ENCODE measurements at places on chromosomes 5 and 9.

DNA sequence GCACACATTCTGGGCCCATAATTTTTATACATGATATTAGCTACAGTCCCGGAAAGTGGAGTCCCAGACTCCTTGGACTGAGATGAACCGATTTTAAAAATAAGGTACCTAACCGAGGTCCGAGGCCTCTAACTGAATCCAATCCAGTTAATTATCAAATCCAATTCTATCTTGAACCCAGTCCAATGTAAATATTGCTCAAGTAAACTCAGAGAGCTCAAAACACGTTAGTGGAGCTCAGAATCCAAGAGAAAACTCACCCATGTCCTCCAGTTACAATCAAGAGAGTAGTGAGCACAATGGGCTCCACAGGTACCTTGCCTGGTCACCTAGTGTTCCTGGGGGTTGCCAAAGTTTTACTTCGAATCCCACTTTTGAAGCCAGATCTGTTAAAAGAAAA, 37.9 kb upstream of the DIRAS2 start:
- no peak for DNase-seq

DNA sequence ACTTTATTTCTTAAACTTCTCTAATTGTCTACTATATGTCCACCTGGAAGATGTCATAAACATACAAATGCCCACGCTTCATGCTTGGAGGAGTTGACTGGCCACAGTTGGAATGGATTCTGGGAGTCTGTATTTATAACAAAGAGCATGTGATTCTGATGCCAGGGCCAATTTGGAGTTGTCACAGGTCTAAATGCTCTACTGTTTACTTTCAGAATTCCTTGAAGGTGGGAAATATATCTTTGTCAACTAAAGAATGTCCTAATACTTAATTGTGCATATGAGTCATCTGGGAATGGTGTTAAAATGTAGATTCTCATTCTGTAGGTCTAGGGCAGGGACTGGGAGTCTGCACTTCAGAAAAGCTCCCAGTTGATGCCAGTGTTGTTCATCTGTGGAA, 196.1 kb downstream of the ANXA1 start:
- DNase-seq = no peak

- no peak for DNase-seq
Observed at GRCh38 chr5:40601198-40601868, 78.4 kb upstream of the PTGER4 start.

- no peak for DNase-seq
Observed at GRCh38 chr5:134245101-134245604, 19.3 kb upstream of the PPP2CA start.

GRCh38 chr9:2874001-2874750, 30.3 kb upstream of the PUM3 start:
- no peak for DNase-seq

DNA sequence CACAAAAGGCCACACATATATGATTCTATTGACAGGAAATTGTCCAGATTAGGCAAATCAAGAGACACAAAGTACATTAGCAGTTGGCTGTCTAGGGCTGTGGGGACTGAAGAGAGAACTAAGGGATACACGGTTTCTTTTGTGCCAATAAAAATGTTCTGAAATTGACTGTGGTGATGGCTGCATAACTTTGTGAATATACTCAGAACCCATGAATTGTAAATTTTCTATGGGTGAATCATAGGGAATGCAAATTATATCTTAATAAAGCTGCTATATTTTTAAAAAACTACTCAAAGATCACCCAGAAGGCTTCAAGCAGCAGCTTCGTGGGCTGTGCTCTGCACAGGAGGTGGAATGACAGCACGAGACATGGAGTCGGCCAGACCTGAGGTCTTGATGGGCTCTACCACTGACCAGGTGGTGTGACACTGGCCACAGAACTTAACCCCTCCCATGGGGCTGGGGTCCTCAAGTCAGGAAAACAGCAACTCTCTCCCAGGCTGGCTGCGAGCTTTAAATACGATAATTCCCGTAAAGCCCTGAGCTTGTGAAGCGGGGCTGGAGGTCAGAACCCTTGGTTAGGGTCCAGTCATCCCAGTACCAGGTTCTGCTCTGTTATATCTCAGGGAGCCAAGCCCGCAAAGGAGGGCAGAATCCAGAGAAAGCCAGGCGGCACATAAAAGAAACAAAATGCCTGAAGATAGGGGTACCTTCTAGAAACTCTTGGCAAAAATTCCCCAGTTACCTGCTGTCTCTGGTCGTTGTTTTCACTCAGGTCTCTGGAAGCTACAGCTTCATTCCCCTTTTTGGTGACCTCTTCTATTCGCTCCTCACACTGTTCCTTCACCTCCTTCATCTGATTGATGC, 59.1 kb downstream of the GOLM1 start:
- DNase-seq = no peak

DNA sequence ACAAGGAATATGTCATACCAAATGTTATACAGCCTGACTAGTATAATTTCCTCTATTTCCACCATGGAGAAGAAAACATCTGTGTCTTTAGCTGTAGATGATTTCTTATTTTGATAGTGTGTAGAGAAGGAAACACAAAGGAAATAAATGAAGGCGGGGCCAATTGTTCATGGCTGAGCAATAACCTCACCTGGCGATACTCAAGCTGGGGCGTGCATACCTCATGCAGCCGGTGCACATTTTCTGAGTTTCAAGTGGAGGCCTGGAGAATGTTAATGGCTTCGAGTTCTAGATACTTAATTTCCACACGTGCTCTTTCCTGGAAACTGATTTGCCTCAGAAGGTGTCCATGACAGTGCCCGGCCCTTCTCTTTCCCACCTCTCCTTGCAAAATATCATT, 127.4 kb upstream of the TAF11L2 start:
- DNase-seq = no peak

GRCh38 chr5:40555886-40556285, 123.8 kb upstream of the PTGER4 start:
- no peak for DNase-seq

DNA sequence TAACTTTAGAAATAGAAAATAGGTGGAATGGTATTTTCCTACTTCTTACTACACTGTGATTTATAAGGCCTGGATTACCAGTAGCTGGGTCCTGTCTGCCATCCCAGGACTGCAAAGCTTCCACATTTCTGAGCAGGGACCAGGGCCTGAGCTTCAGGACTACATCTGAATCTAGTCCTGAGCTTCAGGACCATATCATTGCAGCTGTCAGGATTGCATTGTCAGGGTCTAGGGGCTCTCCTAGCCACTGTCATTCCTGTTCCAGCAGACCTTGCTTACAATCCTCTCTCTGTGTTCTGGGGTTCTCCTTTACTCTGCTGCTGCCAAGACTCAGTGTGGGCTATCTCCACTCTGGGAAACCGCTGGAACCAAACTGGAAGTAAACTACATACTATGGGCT, 16.3 kb downstream of the RAB3C start:
- DNase-seq = no peak

DNA sequence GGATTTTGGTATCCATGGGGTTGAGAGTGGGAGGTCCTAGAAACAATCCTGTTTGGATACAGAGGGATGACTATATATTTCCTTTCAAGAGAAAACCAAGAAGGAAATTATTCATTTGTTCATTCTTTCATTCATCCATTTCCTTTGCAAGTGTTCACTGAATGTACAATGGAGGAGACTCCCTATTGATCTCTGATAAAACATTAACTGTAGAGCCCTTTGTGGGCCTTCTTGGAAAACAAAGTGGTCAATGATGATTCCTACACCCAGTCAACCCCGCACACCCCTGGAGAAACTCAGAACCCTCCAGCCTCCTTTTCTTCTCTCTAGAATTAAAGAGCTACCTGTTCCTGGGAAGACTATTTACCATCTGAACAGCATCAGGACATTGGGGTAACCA, 247.3 kb downstream of the AUH start:
- DNase-seq = no peak

GRCh38 chr9:16026886-16027285, 474.0 kb downstream of the CCDC171 start:
- no peak for DNase-seq

DNA sequence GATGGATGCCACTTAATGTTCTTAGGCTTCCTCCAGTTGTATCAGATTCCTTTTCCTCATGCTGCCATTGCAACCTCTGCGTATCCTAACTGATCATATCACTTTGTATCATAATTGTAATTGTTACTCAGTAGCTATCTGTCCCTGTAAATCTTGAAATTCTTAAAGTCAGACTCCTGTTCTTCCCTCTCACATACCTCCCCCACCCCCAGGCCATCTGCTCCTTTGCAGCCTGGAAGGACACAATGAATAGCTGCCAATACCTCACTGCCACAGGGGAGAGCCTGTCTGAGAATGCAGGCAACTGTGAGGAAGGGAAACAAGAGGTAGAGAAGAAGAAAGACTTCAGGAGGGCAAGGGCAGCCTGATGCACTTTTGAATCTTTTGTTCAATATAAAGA, 228.5 kb downstream of the ENC1 start:
- no peak for DNase-seq

- DNase-seq = no peak
Observed at GRCh38 chr5:8053270-8053669, 184.3 kb downstream of the MTRR start.

- DNase-seq = no peak
Observed at GRCh38 chr5:82806513-82806912, 270.7 kb downstream of the TMEM167A start.

DNA sequence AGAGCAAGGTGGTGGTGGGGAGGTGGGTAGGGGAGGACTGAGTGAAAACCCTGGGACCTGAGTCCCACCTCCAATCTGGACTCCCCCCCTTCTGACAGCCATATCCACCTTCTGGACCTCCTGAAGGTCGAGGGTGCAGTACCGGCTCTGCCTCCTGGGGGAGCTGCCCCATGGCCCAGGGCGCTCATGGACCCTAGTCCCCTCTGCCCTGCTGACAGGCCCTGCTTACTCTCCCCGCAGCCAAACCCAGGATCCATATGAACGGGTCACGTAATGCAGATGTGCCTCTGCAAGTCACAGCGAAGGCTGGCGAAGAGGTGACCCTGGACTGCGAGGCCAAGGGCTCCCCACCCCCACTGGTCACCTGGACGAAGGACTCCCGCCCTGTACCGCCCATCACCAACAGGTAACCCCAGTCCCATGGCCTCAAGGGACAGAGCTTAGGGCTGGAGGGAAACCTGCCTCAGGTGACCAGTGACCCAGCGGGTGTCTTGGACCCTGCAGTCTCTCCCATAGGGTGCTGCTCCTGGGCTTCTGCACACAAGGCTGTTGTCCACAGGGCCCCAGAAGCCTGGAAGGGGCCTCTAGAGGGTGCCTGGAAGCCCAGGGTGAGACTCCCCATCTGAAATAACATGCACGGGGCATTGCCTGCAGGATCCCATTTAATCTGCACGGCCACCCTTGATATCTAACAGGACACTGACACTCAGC, 61.7 kb downstream of the HMCN2 start:
- DNase-seq = no peak

- no peak for DNase-seq
Observed at GRCh38 chr5:85646641-85647040, 971.1 kb upstream of the COX7C start.

DNA sequence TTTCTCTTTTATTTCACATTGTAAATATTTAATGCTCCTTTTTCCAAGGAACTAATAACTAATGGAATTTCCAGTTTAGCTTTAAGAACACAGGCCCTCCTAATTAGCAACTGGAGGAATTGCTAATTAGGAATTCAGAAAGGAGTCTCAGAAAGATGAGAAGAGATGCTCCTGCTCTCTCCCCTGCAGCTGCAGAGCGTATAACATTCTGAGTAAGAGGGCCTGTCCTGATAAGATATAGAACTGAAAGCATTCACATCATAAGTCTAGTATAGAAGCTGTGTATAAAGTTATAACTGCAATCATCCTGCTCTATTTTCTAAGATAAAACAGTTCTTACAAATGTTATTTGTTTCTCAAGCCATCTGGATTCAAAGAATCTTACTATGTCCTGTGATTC, 83.2 kb downstream of the DTWD2 start:
- no peak for DNase-seq

GRCh38 chr9:123411636-123412035, 55.6 kb downstream of the CRB2 start:
- DNase-seq = no peak

GRCh38 chr9:128222026-128222425, 18.8 kb downstream of the DNM1 start:
- DNase-seq = no peak

- peak; percentile 43 for DNase-seq
Observed at GRCh38 chr9:134325813-134326723, at the start of gene RXRA. Gene RXRA, plus strand, starts transcription at chr9:134326455. Its CDS starts 177 bp downstream, at chr9:134326632.

GRCh38 chr5:15245913-15246312, 254.1 kb upstream of the FBXL7 start:
- no peak for DNase-seq

- no peak for DNase-seq
Observed at GRCh38 chr9:2152966-2153629, 138.0 kb downstream of the SMARCA2 start.

GRCh38 chr5:168916266-168916665, 337.1 kb upstream of the PANK3 start:
- DNase-seq = no peak

DNA sequence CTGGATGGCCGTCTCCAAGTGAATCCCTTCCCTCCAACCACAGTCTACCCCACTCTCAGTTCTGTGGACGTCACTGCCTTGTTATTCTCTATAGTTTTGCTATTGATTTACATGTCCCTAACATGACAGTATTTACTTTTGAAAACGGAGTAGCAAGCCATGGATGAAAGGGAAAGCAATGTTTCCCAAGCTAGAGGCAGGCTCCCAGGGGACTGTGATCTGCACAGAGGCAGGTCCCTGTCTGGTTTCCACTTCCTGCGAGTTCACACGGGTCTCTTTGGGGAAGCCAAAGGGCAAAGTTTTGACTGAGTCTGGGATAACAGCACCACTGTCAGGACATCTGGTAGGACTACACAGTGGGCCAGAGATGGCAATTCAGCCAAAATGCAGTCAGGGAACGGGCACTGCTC, 12.7 kb downstream of the C9orf153 start:
- DNase-seq = no peak

- no peak for DNase-seq
Observed at GRCh38 chr5:79886925-79887655, 104.0 kb downstream of the MTX3 start.

- DNase-seq = no peak
Observed at GRCh38 chr5:6483880-6484382, 35.3 kb downstream of the UBE2QL1 start.

- no peak for DNase-seq
Observed at GRCh38 chr9:740221-740620, 101.3 kb upstream of the DMRT1 start.

- DNase-seq = no peak
Observed at GRCh38 chr5:128534726-128535125, 3.3 kb downstream of the FBN2 start.

DNA sequence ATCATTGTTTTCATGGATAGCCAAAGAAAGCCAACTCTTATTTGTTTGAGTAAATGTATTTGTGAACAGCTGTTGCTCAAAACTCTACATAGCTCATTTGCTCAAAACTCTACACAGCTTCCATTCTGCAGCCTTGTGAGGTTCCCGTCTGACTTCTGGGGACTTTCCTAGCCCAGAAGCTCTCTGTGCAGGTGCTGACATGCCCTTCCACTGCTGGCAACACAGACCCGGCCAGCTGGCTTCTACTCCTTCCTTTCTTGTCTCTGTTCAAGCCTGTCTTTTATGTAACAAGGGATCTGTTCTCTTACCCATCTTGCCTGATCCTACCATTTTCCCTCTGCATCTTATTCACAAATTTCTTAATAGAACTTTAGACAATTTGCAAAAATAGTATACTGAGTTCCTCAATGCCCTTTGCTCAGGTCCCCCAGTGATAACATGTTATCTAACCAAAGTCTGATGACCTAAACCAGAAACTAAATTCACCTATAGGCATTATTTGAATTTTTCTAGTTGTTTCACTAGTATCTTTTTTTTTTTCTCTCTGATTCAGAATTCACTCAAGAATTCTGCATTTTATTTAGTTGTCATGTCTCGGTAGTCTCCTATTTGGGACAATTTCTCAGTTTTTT, 556.5 kb upstream of the SEMA6A start:
- DNase-seq = no peak

Measured in activated CD4-positive, CD25-positive, alpha-beta regulatory T cell (primary cell).